ENCODE measurements at places on chromosomes 5 and 9.

DNA sequence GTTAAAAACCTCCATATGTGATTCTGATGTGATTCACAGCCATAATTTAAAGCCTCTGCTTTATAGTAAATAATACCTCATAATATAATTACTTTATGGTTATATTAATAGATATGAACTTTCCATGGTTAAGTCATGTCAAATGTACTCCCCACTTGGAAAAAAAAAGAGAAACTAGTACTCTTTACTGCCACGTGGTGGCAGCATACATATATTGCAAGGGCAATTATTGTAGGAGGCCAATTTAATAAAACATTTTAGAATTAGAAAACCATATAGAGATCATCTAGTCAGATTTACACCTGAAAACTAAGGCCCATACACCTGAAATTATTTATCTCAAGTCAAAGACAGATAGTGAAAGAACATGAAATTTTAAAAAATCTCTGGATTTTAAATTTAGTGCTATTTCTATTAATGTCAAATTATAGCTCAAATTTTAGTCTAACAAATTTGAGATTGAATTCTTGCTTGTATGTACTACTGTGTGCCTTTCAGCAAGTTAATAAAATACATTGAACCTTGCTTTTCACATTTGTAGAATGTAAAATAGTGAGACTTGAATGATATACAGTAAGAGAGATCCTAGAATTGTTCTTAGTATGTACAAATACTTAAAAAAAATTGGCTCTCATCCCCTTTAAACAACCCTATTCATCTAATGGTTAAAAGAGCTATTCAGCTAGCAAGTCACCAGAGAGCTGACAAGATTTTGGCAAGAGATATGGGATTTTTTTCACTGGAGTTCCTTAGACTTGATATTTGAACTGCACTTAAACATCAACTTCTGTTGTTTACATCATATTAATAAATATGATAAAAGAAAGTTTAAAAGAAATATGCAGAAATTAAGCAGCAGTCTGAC is 603.8 kb downstream of the TLE4 start:
- peak; percentile 15 for DNase-seq

- DNase-seq: no peak
These were observed 46.1 kb downstream of the VCAN start for GRCh38 chr5:83517688-83518085.

GRCh38 chr5:159819591-159820411 is 96.5 kb upstream of the ADRA1B start:
- DNase-seq: no peak

DNA sequence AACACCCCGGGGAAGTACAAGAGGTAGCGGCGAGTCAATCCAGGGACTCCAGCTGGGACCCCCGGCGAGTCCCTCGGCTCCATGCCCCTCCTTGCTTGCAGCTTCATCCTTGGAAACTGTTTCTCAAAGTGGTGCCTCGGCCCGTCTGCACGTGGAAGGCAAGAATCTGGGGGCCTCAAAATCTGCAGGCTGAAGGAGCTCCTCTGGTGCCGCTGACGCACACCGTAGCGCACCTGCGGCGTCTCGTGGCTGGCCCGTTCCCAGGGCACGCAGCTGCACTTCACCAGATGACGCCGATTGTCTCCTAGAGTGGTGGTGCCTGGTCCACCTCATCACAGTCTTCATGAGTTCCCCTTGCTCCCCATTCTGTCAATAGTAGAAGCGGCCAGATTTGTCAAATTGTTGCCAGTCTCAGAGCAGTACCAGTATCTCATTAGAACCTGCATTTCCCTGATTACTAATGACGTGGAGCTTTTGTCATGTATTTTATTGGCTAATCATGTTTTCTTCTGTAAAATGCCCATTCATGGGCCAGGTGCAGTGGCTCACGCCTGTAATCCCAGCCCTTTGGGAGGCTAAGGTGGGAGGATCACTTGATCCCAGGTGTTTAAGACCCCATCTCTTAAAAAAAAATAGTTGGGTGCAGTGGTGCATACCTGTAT is 38.6 kb downstream of the GTF3C4 start:
- DNase-seq: no peak

DNA sequence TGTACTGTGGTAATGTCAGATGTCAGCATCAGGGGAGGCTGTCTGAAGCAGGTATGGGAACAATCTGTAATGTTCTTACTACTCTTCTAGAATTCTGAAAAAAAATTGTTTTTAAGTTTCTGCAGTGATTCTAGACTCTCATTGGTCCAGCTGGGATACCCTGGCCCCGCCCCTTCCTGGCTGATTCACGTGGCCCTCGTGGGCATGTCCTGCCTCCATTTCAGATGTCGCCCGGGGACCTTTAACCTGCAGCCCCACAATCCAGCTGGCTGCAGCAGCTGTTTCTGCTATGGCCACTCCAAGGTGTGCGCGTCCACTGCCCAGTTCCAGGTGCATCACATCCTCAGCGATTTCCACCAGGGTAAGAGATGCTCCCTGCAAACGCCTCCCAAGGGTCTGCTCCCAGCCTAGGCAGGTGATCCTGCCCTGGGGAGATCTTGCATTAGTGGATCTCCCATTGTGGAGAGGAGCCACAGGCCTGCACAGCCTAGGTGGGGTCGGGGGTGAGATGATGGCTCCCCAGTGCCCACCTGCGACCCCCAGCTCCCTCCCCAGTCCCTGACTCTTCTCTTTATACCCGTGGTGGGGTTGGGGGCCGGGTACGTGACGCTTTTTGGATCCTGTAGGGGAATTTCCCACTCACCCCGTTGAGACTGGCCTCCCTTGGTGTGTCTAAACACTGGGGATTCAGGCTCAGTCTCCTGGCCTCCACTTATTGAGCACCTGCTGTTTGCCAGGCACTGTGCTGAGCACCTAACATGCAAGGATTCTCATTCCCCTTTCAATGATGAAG is 36.5 kb downstream of the LAMC3 start:
- peak; percentile 15 for DNase-seq

GRCh38 chr5:64330728-64331231 is 165.1 kb downstream of the RNF180 start:
- DNase-seq: no peak

DNA sequence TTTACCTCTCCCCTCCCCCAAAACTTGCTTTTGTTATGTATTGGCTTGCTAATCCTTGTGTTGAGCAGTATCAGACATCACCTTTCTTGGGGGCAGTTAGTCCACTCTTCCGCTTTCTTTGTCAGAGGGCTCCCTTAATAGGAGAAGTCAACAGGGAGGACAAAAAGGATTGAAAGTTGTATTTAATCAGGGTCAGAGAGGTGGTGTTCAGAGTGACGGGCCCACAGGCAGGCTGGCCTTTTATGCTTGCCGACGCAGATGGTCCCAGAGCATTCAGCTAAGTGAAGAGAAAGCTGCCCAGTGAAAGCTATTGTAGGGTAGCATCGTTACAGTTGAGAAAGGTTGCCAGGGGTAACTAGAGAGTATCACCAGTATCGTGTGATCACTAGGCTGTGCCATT is 131.1 kb downstream of the ZCCHC7 start:
- no peak for DNase-seq

Measured in DND-41 (cell line).